ENCODE measurements at places on chromosomes 12 and 14. TPM values are rescaled to one million over a fixed set of nuclear protein-coding genes. Genes with fewer than 3 reads are reported as not detected.

The RTL1 gene
- not detected for polyA plus RNA-seq

GRCh38 chr14:50225974-50226297, 5.4 kb downstream of the SOS2 start:
- no peaks in the 10 kb centered on the region for H3K36me3 ChIP-seq
- peak overlapping the region; percentile 55 for H3K27ac ChIP-seq
- H3K27me3 ChIP-seq: no peaks in the 10 kb centered on the region
- H3K4me1 ChIP-seq: peaks cover 21% of the 10 kb centered on the region
- no peak overlapping the region for H3K4me3 ChIP-seq
- no peak for DNase-seq

- no peaks in the 10 kb centered on the region for H3K27me3 ChIP-seq
- H3K36me3 ChIP-seq: no peaks in the 10 kb centered on the region
- no peaks in the 10 kb centered on the region for H3K4me1 ChIP-seq
- DNase-seq: no peak
- no peak overlapping the region for H3K27ac ChIP-seq
- no peak overlapping the region for H3K4me3 ChIP-seq
These were observed 450.4 kb downstream of the LRFN5 start for GRCh38 chr14:42057111-42057510.

DNA sequence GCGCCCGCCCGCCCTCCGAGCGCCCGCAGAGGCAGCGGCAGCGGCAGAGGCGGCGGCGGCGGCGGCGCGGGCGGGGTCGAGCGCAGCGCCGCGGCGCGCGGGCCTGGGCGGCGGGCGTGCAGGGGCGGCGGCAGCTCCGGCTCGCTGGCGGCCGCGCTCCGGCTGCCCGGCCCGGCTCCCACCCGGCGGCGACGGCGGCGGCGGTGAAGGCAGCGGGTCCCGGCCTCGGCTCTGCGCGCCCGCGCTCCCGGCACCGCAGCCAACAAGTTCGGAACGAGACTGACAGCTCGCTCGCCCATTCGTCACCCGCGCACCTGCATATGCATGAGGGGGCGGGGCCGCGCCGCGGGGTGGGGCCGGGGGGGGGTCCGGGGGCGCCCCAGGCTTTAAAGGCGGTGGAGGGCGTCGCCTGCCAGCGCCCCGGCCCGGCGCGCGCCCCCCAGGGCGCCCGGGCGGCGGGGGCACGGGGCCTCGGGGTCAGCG, at the start of gene JAG2:
Gene JAG2 (minus strand): TSS at position 281 of the 483 bp plus-strand sequence. CDS start 356 bp downstream, outside the sequence.
- no peak within 1 kb of the TSS for H3K27ac ChIP-seq
- peaks cover 23% of the 10 kb centered on the region for H3K4me1 ChIP-seq
- DNase-seq: peak; percentile 58
- H3K27me3 ChIP-seq: peaks cover 2% of the 10 kb centered on the region
- no peak within 1 kb of the TSS for H3K4me3 ChIP-seq
- no peaks in the 10 kb centered on the region for H3K36me3 ChIP-seq

DNA sequence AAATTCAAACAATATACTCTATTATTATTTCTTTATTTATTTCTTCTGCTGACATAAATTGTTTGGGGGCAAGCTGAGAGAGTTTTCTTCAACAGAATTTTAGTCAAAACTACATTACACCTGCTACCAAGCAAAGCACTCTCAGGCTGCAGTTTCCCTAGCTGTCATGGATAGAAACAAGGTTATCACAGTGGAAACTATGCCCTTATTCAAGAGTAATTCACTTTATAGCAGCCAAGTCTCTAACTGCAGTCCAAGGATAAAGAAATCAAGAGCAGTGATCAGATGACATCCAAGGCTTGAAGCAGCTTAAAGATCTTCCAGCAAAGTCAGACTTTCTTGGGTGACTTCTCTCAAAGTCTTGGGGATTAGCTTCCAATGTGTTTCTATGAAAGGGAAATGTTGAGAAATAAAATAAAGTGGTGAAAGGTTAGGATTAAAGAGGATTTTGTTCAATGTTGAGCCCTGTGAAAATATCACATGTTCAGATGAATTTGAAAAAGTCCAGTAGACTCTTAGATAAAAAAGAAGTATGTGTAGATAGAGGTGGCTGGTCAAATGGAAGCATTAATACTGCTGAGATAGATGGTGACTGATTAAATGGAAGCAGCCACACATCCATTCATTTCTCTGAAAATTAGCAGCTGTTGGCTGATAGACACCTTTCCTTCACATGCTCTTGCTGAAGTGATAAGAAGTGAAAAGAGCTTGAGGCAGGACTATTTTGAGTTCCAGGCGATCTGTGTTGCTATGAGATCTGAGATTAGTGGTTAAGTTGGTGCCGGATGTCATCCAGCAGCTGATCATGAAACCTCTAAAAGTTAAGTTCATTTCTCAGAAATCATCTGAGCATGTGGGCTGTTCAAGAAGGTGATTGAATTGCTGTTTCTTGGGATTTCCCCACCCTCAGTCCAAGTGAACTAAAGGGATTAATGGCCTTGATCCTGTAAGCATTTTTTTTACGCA, 257.8 kb upstream of the BTG1 start:
- H3K4me3 ChIP-seq: no peak overlapping the region
- H3K4me1 ChIP-seq: peaks cover 80% of the 10 kb centered on the region
- no peaks in the 10 kb centered on the region for H3K27me3 ChIP-seq
- peak; percentile 86 for DNase-seq
- no peaks in the 10 kb centered on the region for H3K36me3 ChIP-seq
